ENCODE measurements at places on chromosomes 6 and 20.

- DNase-seq = no peak
Observed at GRCh38 chr6:99120641-99121040, 172.9 kb upstream of the FBXL4 start.

GRCh38 chr20:12153628-12154027 lies 235.9 kb downstream of the BTBD3 start:
- DNase-seq = no peak

DNA sequence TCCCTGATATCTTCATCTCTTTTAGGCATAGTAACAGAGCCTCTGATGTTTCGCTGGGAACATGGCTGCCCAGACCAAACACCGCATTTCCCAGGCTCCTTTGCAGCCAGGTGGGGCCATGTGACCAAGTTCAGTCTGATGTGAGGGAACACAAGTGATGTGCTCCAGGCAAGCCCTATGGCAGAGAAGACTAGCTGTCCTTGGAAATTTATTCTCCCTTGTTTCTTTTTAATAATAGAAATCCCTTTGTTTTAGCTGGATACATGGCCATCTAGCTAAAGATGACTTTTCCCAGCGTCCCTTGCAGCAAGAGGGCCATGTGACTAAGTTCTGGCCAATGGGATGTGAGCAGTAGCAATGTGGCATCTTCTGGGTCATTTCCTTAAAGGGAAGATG lies 30.8 kb downstream of the SLC2A10 start:
- no peak for DNase-seq

DNA sequence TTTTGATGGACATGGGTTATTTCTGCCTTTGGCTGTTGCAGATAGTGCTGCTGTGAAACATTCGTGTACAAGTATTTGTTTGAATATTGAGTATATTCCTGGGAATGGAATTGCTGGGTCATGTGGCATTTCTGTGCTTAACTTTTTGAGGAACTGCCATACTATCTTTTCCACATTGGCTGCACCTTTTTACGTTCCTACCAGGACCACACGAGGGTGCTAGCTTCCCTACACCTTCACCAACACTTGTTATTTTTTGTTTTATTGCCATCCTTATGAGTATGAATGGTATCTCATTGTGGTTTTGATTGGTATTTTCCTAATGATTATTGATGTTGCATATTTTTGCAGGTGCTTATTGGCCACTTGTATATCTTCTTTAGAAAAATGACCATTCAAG lies 47.8 kb upstream of the PLCG1 start:
- no peak for DNase-seq

DNA sequence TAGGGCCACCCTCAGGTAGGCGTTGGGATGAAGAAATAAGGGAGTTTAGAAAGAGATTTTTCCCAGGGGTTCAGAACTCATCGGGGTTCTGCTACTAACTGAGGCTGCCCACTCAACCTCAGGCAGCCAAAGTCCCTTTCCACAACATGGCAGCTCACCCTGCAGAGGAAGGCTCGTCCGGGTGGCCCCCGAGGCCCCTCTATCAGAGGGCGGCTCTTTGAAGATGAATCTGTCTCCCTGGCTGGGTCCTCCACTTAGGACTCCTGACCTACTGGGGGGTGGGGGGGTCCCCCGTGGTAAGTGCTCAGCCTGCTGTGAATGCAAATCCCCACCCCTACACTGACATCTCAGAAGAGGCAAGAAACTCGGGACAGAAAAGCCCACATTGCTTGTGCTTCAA lies 182.9 kb downstream of the SOD2 start:
- DNase-seq = no peak

DNA sequence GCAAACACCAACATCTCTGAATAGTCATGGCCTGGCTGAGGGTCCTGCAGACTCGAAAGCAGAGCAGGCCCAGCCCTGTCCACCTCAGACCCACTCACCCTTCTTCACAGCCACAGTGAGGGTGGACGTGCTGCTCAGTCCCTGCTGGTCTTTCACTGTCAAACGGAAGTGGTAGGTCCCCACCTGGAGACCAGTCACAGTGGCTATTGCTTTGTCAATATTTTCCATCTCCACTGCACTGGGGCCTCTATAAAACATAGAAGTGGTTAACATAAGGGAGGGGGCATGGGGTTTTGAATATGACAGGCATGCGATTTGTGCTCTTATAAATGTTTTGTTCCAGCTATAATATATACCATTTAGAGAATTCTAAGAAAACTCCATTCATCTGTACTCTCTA lies 73.9 kb downstream of the ALDH5A1 start:
- DNase-seq = no peak

DNA sequence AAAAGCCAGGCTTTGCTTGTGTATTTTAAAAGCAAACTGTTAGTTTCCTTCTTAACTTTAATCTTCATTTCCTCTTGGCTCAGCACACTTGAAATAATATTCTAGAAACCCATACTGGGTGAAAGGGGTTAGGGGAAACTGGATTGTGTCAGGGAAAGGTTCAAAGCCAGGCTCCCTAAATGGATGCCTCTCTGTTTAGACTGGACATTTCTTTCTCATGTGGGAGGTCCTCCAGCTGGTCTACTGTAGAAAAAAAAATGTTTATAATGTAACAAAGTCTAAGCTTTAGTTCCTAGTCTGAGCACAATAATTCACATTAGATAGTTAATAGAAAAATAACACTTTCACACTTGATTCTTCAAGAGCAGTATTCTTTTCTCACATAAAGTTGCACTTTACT lies 89.0 kb upstream of the AKIRIN2 start:
- DNase-seq = no peak

DNA sequence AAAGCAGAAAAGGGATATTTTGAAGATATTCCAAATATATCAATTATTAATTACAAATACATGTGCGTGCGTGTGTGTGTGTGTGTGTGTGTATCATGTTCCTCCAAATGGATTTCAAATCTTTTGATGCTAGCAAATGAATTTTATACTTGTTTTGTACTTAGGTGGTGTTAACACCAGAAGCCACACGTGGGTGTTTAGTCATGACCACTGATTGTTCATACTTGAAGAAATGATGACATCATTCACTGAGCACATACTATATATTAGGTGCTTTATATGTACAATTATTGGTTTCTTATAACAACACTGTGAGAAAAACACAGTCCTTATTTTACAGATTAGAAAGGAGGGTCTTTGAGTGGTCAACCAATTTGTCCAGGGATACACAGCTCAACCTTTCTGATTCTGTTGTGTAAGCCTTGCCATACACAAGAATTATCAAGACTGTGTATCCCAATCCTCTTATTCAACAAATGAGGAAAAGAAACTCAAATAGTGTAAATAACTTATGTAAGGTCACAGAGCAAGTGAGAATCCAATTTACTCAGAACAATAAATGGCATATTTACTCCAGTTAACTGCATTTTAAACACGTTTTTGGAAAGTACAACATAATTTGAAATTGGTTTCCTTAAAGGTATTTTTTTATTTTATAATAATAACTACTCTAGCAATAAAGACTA lies 88.5 kb downstream of the BCAS1 start:
- DNase-seq = peak; percentile 7

GRCh38 chr6:112036088-112036637 lies 17.7 kb upstream of the CCN6 start:
- DNase-seq = peak; percentile 76

GRCh38 chr20:60895363-60896079 lies 356.5 kb upstream of the CDH4 start:
- no peak for DNase-seq

- DNase-seq = no peak
Observed at GRCh38 chr6:166543603-166544295, 42.7 kb downstream of the RAMACL start.

GRCh38 chr20:22471156-22471836 lies 113.1 kb downstream of the FOXA2 start:
- no peak for DNase-seq

DNA sequence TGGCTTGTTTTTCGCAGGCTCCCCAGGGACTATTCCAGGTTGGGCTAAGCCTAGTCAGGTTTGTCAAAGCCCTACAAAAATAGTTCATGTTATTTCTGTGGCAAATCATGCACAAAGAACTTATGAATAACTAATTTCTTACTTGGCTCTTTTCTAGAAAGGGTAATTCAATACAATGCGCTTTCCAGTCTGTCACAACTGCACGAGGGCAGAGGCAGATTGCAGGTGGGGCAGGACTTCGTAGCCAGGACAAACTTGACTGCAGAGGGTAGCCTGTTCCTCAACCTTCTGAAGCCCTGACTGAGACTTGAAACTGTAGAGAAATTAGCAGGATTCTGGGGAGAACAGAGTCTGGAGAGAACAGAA lies 253.5 kb downstream of the QKI start:
- no peak for DNase-seq

DNA sequence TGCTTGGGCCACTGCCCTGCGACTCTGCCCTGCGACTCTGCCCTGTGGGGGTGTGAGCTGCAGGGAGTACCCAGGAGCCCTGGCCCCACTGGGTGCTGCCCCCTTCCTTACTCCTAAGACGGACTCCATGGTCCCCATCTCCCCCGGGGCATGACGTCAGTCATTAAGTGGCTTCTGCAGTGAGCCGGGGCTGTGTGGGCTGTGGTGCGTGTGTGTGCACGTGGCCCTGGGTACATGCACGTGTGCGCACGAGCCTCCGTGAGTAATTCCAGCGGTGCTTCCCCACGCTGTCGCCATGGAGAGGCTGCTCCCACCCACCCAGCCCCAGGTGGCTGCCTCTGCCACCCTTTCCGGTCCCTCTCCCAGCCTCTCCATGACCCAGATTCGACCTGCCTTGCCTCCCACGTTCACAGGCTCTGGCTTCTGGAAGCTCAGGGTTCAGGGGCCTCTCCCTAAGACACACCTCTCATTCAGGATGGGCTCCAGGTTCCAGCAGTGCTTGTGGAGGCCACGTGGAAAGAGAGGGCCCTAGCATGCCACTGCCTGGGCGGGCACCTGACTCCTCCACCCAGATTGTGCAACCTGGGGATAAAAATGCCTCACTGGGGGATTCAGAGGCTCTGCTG lies 88.3 kb downstream of the DLGAP4 start:
- no peak for DNase-seq

- peak; percentile 59 for DNase-seq
Observed at GRCh38 chr6:136753624-136754023, 38.7 kb downstream of the MAP3K5 start.

GRCh38 chr6:70394518-70395300 lies 18.6 kb upstream of the FAM135A start:
- DNase-seq = no peak

- DNase-seq = no peak
Observed at GRCh38 chr6:155038104-155038503, 43.0 kb downstream of the TIAM2 start.

- peak; percentile 64 for DNase-seq
Observed at GRCh38 chr20:3744806-3745685, 12.6 kb downstream of the HSPA12B start.

GRCh38 chr20:1951436-1952115 lies 42.3 kb downstream of the PDYN start:
- DNase-seq = no peak

GRCh38 chr6:79640146-79641111 lies 9.3 kb downstream of the SH3BGRL2 start:
- DNase-seq = no peak

DNA sequence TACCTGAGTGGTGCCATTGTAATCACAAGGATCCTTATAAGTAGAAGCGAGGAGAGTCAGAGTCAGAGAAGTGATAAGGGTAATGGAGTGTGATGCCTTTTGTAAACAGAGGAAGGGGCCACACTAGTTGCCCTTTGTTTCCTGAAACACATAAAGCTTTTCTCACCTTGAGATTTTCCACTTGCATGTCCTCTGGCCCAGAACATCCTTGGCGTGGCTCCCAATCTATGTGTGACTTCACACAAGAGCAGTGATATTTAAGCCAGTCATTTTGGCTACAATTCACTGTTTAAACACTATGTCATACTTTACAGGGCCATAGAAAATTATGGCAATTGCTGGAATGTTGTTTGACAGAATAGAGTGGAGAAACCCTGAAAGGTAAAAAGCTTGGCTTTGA lies 121.2 kb upstream of the BTN3A2 start:
- no peak for DNase-seq

GRCh38 chr6:27687154-27688013 lies 214.5 kb upstream of the ZNF184 start:
- peak; percentile 81 for DNase-seq

DNA sequence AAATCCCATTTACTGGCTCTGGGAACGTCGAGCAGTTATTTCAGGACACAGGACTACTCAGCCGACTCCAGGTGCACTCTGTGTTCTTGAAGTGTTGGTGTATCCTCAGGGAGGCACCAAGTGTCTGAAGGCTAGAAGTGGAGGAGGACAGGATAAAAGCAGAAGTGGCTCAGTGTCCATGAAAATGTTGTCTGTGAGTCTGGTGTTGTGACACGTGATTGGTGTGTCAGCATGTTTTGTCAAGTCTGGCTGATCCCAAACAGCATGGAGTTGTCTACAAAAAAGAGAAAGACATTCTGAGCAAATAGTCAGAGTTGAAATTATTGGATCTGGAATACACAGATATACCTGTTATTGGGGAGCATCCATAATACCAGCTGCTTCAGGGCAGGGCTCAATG lies 30.3 kb downstream of the SCGN start:
- DNase-seq = no peak

GRCh38 chr6:7267466-7268091 lies 45.4 kb downstream of the SSR1 start:
- DNase-seq = no peak

GRCh38 chr20:58048096-58048702 lies 180.3 kb downstream of the ANKRD60 start:
- no peak for DNase-seq

- peak; percentile 52 for DNase-seq
Observed at GRCh38 chr6:87907521-87907920, 140.1 kb upstream of the SPACA1 start.

- no peak for DNase-seq
Observed at GRCh38 chr20:23673209-23673608, 15.6 kb downstream of the CST4 start.

- DNase-seq = no peak
Observed at GRCh38 chr20:4101910-4102309, 86.6 kb upstream of the RNF24 start.

- DNase-seq = no peak
Observed at GRCh38 chr20:50308513-50309279, 118.1 kb downstream of the CEBPB start.

DNA sequence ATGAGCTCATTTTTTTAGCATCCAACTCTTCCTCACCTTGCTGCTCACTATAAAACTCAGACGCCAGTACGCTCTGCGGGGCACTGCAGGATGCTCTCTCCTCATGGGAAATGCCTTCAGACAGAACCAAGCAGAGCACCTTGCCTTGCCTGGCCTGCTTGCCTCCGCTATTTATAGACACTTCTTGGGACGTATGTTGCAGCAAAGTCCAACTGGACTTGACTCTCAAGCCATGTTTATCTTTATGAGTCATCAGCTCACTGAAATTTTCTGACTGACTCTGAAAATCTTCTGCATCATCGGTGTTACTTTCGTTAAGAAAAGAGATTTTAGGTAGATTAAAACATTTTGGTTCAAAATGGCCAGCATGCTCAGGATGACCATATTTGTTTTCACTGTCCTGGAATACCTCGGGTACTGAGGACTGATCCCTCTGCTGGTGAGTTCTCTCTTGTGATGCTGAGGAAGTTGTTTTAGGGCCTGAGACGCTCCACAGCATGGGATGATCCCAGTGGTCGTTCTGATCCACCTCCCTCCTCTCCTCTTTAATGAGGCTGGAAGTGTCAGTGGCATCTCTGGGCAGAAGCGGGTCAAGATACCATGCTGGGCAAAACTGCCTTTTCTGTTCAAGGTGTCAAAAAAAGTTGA lies 204.5 kb downstream of the KIF16B start:
- no peak for DNase-seq

GRCh38 chr6:134714113-134714512 lies 235.8 kb downstream of the ALDH8A1 start:
- DNase-seq = no peak

- no peak for DNase-seq
Observed at GRCh38 chr20:53346335-53346648, 247.3 kb downstream of the ZNF217 start.

- DNase-seq = no peak
Observed at GRCh38 chr6:40806256-40806864, 219.2 kb upstream of the LRFN2 start.
